Pancreas (tissue), 10 donors: ENCODE measurements at places on chromosomes 7 and 10. TPM values are rescaled to one million over a fixed set of nuclear protein-coding genes. Genes with fewer than 3 reads are reported as not detected.

NPY4R gene
- not detected for total RNA-seq

GPC2 gene
- 0.65 TPM for total RNA-seq

CFAP58 gene
- 0.28 TPM for total RNA-seq

IL15RA gene
- 14.0 TPM for total RNA-seq

PRKCQ gene
- 3.4 TPM for total RNA-seq

ACHE gene
- total RNA-seq, result 4.3 TPM

DRGX gene
- not detected for total RNA-seq

ATAD1 gene
- total RNA-seq, result 19.9 TPM

DNA2 gene
- total RNA-seq, result 1.5 TPM

CALML3 gene
- not detected for total RNA-seq

CALHM3 gene
- total RNA-seq, result 0.08 TPM

CLCN1 gene
- total RNA-seq, result not detected

DYDC2 gene
- total RNA-seq, result 0.32 TPM

COL28A1 gene
- 6.9 TPM for total RNA-seq

PUS7 gene
- 6.6 TPM for total RNA-seq

DNAJC1 gene
- total RNA-seq, result 22.4 TPM

FBXO24 gene
- 0.84 TPM for total RNA-seq

TMEM178B gene
- total RNA-seq, result 3.0 TPM

PHKG1 gene
- total RNA-seq, result 0.57 TPM

ABCB1 gene
- 1.8 TPM for total RNA-seq

SNX8 gene
- 9.3 TPM for total RNA-seq

AZGP1 gene
- 238 TPM for total RNA-seq

ADGRA1 gene
- 0.04 TPM for total RNA-seq

BLNK gene
- 13.0 TPM for total RNA-seq

TMEM229A gene
- total RNA-seq, result 0.09 TPM

GOLGA7B gene
- total RNA-seq, result 3.2 TPM

MSMB gene
- not detected for total RNA-seq

SPDYE2B gene
- not detected for total RNA-seq

DUS4L gene
- 3.0 TPM for total RNA-seq

KLF14 gene
- 0.40 TPM for total RNA-seq

HOGA1 gene
- total RNA-seq, result 10.2 TPM

THSD7A gene
- total RNA-seq, result 3.7 TPM

TWIST1 gene
- total RNA-seq, result 2.2 TPM

ADRB1 gene
- total RNA-seq, result 0.62 TPM

CUBN gene
- 1.3 TPM for total RNA-seq

OR6V1 gene
- not detected for total RNA-seq

KCNH2 gene
- 4.4 TPM for total RNA-seq
